ENCODE measurements at places on chromosomes 7 and 10. TPM values are rescaled to one million over a fixed set of nuclear protein-coding genes. Genes with fewer than 3 reads are reported as not detected.

GRCh38 chr10:36344240-36345174 is 702.4 kb upstream of the FZD8 start:
- DNase-seq: no peak

- no peak for DNase-seq
Observed at GRCh38 chr10:54702583-54703485, 98.2 kb downstream of the PCDH15 start.

DNA sequence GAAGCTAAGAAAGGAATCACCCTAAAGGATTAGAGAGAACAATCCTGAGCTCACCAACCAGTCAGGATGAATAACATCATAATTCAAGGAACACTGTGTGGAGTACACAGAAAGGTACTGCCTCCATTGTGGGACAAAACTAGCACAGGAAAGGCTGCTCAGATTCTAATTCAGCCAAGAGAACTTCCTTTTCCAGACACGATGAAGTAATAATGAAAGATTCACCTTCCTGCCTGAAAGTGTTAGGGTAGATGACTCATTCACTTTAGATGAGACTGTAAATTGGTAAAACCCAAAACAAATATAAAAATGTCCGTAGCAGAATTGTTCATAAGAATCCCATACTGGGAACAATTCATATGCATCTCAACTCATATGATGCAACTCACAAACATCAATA is 167.2 kb downstream of the CDC14C start:
- DNase-seq: no peak

KLF14 gene
- 0.17 TPM for total RNA-seq

UNCX gene
- not detected for total RNA-seq

Measured in upper lobe of left lung (tissue), 6 donors.